AG09309 (cell line): ENCODE measurements at places on chromosomes 5 and 9.

DNA sequence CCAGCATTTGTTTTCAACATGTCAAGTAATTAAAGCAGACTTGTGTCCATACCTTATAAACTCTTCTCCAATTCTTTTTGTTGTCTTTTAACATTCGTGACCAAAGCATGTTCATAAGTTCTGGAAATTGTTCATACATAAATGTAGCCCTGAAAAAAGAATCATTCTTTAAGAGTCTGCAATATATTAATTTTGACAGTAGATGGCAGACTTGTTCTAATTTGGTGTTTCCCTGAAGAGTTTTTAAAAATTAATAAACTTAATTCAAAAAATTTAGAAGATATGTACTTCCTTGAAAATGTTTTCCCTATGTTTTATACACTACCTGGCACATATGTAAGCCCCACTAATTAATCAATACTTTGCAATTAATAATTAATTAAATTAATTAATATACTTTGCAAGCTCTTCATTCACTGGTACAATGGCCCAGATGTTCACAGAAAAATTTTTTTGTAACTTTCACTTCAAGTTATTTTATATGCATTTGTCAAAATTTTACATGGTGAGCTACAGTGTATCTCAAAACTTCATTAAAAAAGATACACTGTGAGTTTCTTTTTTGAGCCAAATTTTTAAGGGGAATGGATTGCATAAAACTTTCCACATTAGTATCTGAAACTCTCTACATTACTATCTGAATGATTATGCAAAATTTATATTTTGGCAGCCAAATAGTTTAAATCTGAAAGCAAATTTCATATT, 42.1 kb downstream of the CLINT1 start:
- DNase-seq: no peak

DNA sequence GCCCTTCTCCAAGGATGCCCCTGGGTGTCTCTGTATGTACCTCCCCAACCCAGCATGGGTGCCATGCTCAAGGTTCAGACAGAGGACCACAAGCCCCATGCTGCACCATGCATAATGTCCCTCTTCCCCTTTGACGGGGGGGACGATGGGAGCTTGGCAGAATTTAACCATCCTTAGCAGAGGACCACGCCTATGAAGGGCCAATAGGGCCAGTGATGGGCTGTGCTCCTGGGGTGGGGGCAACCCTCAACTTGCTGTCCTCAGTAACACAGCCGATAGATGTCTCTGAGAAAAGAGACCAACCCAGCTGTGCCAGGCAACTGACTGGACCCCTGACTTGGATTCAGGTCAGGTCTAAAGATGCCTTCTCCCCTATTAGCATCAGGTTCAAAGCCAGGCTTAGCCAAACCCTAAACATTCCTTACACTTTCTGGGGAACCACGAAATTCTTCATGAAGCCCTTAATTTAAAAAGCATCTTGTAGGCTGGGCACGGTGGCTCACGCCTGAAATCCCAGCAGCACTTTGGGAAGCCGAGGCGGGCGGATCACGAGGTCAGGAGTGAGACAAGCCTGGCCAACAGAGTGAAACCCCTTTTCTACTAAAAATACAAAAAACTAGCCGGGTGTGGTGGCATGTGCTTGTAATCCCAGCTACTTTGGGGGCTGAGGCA, 20.7 kb upstream of the JADE2 start:
- DNase-seq: no peak

DNA sequence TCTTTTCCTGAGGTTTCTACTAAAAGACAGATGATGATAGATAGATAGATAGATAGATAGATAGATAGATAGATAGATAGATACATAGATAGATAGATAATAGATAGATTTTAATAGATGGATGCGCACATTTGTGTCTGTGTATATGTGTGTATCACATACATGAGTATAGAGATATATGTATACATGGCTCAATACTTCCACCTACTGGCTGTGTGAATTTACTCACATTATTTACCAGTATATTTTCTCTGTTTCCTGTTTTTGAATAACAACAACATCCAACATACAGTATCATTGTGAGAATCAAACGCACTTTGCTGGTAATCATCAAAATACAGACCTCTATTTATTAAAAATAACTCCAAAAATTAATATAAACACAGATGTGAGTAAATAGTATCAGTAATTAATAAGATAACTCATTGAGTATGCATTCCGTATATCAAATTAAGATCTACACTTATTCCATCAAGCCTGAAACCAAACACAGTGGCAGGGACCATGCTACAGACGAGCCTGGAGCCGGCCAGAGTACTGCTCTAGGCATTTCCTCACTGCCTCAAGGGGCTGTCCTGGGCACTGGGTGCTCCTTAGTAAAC, 338.0 kb downstream of the SEMA5A start:
- no peak for DNase-seq

GRCh38 chr5:111756581-111757354, at the start of gene NREP:
Gene NREP (minus strand): TSS chr5:111757194. CDS start chr5:111755772, 1,422 bp downstream.
- DNase-seq: no peak

- DNase-seq: no peak
Measured at GRCh38 chr9:93183663-93184431, at the start of gene WNK2. Gene WNK2 (plus strand): TSS chr9:93184139. CDS start chr9:93184930, 791 bp downstream.

GRCh38 chr9:107875571-107875980, 386.0 kb upstream of the KLF4 start:
- DNase-seq: peak; percentile 79
